Transverse colon (tissue), 4 donors: ENCODE measurements at places on chromosomes 2 and 18. TPM values are rescaled to one million over a fixed set of nuclear protein-coding genes. Genes with fewer than 3 reads are reported as not detected.
A peak's percentile ranks its signal among the peaks of the same experiment; 100 is the strongest.

DNA sequence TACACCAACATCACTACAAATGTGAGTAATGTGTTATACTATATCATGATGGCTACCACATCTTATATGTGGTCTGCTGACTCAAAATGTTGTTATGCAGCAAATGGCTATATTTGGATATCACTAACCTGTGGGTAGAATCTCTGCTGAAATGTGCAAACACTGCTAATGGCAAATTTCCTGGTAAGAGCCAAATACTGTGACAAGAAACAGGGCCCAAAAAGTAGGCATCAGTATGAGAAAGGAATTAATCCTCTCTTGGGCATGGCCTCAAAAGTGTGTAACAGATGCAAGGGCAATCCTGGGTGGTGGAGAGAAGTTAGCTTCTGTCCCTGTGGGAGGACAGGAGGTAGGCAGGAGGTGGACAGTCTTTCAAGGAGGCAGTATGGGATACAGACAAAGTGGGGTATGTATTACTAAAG, 13.3 kb downstream of the ATF2 start:
- no peaks in the 10 kb centered on the region for H3K27me3 ChIP-seq
- no peaks in the 10 kb centered on the region for H3K36me3 ChIP-seq
- no peak for DNase-seq

GRCh38 chr18:12679183-12679786, 21.4 kb upstream of the SPIRE1 start:
- peaks cover 19% of the 10 kb centered on the region for H3K36me3 ChIP-seq
- H3K27ac ChIP-seq, result peak overlapping the region; percentile 70
- H3K4me1 ChIP-seq, result peaks cover 8% of the 10 kb centered on the region

Gene COLEC11
- not detected for total RNA-seq

DNA sequence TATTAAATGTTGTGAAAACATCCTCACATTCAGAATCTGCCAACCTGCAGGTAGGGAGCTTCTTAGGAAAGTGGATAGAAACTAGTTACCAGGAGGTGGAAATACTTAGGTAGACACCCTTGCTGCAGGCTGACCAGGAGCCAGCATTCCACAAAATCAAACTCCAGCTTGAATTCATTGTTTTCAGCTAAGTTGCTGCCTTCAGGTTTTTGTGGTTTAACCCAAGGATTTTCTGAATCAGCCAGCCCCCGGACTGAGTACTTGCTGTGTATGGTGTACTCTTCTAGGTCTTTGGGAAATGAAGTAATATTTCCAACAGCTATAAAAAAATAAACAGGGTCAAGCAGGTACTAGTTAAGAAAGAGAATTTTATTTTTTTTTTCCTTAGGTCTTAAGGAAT, 192.1 kb upstream of the CHST9 start:
- H3K27ac ChIP-seq, result no peak overlapping the region
- no peaks in the 10 kb centered on the region for H3K36me3 ChIP-seq
- no peaks in the 10 kb centered on the region for H3K27me3 ChIP-seq
- no peaks in the 10 kb centered on the region for H3K4me1 ChIP-seq

GRCh38 chr18:11470941-11471340, 138.5 kb upstream of the SLC35G4 start:
- no peaks in the 10 kb centered on the region for H3K27me3 ChIP-seq
- no peak overlapping the region for H3K4me3 ChIP-seq
- H3K27ac ChIP-seq, result no peak overlapping the region
- no peaks in the 10 kb centered on the region for H3K4me1 ChIP-seq
- no peaks in the 10 kb centered on the region for H3K36me3 ChIP-seq

Gene RNU2-63P
- total RNA-seq, result not detected

Gene RASGRP3
- not detected for total RNA-seq

- no peak overlapping the region for H3K27ac ChIP-seq
- H3K36me3 ChIP-seq, result no peaks in the 10 kb centered on the region
- H3K4me1 ChIP-seq, result no peaks in the 10 kb centered on the region
- H3K27me3 ChIP-seq, result peaks cover 28% of the 10 kb centered on the region
These were observed 16.3 kb downstream of the DPYSL5 start for GRCh38 chr2:26864226-26864625.

Gene FAP
- total RNA-seq, result 1.4 TPM
